H7 (cell line): ENCODE measurements at places on chromosomes 11 and 22.
A peak's percentile ranks its signal among the peaks of the same experiment; 100 is the strongest.

DNA sequence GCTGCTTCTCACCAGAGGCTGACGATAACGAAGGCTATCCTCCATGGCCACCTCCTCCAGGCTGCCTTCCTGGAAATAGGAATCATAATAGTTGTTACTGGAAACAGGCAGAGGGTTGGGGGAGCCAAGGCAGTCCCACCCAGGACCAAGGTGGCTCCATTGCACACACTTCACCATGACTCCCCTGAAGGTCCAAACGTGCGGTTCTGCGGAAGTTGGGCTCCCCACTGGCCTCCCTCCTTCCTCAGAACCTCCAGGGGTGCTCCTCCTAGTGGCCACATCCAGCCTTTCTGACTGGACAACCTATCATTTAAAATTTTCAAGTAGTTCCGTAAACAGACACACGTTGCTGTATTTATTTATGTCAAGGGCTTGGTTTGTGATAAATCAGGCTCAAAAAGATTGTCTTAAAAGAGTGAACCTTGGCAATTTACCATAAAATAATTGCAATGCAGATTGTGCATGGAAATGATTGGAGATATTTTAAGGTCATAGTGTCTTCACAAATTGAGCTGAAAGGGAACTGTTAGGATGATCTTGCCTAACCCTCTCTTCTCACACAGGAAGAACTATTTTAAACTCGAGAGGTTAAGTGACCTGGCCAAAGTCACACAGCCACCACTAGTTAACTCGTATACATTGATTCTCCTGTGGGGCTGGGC, 1.4 kb upstream of the TCN2 start:
- DNase-seq, result peak; percentile 68

- no peak for DNase-seq
Observed at GRCh38 chr11:66467034-66467659, 442 bp downstream of the PELI3 start.

- no peak for DNase-seq
Observed at GRCh38 chr11:31699066-31699465, 112.1 kb downstream of the PAX6 start.

DNA sequence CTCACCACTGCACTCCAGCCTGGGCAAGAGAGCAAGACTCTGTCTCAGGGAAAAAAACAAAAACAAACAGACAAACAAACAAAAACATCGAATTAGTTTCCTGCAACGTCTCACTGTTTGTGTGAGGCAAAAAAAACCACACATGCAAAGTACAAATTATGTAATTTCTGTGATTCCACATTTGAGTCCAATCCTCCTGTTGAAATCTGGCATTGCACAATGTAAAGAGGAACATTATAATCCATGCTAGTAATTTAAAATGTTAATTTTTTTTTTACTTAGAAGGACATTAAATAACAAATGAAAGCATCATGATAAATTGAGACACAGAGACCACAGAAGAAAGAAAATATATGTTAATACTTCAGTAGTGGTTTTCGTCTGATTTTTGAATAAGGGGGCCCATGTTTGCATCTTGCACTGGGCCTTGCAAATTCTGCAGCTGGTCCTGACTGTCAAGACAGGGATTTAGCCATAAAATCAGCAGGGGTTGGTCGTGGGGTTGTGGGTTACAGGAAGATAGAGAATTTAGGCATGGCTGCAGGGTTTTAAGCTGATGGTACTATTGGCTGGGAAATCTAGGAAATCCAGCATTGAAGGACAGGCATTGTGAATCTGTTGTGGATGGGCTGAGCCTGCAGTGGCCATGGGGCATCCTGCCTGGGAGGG, 102.6 kb upstream of the ALDH3B2 start:
- DNase-seq, result no peak

- no peak for DNase-seq
Observed at GRCh38 chr11:16099343-16099900, 256.9 kb downstream of the SOX6 start.

DNA sequence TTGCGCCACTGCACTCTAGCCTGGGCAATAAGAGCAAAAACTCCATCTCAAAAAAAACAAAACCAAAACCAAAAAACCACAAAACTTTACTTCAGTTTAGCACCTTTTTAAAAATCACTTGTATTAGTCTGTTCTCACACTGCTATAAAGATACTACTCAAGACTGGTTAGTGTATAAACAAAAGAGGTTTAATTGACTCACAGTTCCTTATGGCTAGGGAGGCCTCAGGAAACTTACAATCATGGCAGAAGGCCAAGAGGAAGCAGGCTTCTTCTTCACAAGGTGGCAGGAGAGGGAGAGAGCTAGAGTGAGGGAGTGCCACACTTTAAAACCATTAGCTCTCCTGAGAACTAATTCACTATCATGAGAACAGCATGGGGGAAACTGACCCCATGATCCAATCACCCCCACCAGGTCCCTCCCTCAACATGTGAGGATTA, 261.3 kb downstream of the TMEM135 start:
- no peak for DNase-seq

DNA sequence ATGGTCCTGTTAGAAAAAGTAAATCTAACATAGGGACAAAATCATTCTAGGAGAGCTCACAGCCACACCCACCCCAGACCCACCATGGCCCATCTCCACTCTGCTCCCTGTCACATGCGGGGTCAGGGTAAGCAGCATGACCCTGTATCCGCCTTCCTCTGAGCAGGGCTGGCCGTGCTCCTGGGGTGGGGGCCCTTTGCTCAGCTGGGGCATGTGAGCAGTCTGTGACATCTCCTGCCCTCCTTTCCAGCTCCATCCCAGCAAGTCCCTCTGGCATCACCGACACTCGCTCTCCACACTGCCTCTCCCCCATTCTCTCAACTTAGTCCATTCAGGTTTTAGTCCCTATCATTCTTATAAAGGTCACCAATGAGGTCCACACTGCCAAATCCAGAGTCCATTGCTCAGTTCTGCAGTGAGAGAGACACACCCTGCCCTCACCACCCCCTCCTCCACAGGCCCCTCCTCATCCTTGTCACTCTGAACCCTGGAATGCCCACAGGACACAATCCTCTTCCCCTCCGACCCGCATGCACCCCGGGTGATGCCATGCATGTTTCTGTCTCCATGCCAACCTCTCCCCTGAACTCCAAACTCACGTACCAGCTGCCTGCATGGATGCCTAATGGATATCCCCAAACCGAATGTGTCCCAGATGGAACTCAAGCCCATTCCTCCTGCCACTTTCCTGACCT, 65.1 kb upstream of the PITPNB start:
- DNase-seq, result no peak

DNA sequence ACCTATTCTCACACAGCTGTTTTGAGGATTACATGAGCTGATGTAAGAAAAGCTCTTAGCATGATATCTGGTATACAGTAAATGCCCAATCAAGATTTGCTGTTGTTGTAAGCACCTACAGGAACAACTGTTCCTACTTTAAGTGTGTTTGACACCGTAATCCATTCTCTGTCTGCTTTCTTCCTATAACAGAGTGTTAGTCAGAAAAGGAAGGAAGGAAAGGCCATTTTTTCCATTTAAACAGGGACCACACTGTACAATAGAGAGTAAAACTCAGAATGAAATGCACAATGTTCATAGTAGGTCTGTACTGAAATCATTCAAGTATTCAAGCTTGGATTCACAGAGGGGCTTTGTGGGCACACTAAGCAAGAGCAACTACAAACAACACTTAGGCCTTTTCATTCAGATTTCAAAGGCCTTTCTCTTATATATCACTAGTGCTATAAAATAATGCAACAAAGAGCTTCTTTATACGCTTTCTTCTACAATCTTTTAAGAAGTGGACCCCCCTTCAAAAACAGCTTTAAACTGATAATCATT, 21.5 kb downstream of the MTCH2 start:
- no peak for DNase-seq

DNA sequence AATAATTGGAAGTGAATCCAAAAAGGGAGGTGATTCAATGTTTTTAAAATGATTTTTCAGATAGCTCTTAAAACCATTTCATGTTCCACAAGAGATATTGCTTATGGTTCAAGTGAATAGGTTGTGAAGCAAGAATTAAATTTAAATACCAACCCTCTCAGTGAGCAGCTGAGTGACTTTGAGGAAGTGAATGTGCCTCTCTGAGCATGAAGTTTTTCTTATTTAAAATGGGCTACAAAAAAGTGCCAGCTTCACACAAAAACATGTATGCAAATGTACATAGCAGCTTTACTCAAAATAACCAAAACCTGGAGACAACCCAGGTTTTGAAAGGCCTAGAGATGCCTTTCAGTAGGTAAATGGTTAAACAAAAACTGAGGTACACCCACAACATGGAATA, 35.5 kb upstream of the GAB4 start:
- no peak for DNase-seq

DNA sequence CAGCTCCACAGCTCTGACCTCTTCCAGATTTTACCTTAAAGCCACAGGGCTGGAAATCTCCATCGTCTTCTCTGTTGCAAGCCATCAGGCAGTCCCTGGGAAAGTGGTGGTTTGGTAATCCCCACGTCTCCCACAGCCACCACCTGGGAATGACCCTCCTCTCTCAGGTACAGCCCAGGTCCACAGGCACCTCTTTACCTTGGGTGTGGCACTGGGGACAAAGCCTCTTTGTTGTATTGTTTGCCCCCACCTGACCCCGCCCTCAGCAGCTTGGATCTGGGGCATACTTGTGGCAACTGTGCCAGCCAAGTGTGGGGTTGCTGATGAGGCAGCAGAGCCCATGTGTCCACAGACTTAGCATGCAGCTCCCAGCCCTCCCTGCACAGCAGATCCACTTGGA, 77.6 kb downstream of the LRRC32 start:
- DNase-seq, result no peak

- DNase-seq, result no peak
Observed at GRCh38 chr22:41478891-41479521, 10.1 kb downstream of the ACO2 start.

DNA sequence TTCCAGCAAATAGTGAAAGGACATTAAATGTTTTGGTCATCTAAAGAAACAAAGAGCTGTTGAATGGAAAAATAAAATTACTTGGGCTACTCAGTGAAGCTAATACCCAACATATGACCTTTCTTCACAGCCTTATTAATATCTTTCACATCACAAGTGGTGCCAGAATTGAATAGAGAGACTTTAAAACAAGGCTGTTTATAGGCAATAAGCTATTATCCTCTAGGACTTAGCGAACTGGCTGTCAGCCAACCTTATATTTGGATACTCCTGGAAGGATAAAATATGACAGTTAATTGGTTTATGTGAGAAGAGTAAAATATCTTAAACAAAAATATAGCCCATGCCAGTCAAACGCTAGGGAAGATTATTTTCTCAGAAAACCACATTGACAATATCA, 225.5 kb upstream of the BLID start:
- no peak for DNase-seq

DNA sequence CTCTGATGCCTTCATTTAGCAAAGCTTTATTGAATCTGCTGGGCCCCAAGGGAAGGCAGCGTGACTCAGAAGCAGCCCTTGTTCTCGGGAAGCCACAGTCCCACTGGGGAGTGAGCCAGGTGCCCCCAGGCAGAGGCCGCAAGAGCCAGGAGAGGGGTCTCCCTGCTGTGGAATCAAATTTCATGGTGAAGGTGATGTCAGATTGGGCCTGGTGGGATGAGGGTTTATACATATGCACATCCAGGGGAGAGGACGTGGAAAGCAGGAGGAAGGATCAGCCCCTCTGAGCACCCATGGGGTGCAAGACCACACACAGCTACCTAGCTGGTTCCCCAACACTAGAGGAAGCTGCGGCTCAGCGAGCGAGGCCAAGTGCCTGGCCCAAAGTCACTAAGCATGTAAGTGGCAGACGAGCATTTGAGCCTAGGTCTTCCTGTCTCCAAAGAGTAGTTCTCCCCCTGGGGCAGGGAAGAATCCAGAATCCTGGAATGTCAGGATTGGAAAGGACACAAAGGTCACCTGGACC, 2.0 kb downstream of the SYNGR1 start:
- peak; percentile 72 for DNase-seq

- DNase-seq, result peak; percentile 53
Observed at GRCh38 chr11:3104961-3105790, 48.0 kb upstream of the CARS1 start.

- DNase-seq, result no peak
Observed at GRCh38 chr11:21769188-21769587, 423.7 kb upstream of the ANO5 start.

GRCh38 chr11:27084518-27084917, 43.9 kb downstream of the BBOX1 start:
- no peak for DNase-seq

- DNase-seq, result peak; percentile 77
Observed at GRCh38 chr11:132405728-132406127, 1035.3 kb downstream of the NTM start.

- no peak for DNase-seq
Observed at GRCh38 chr11:65454311-65454695, 31.7 kb downstream of the NEAT1 start.

DNA sequence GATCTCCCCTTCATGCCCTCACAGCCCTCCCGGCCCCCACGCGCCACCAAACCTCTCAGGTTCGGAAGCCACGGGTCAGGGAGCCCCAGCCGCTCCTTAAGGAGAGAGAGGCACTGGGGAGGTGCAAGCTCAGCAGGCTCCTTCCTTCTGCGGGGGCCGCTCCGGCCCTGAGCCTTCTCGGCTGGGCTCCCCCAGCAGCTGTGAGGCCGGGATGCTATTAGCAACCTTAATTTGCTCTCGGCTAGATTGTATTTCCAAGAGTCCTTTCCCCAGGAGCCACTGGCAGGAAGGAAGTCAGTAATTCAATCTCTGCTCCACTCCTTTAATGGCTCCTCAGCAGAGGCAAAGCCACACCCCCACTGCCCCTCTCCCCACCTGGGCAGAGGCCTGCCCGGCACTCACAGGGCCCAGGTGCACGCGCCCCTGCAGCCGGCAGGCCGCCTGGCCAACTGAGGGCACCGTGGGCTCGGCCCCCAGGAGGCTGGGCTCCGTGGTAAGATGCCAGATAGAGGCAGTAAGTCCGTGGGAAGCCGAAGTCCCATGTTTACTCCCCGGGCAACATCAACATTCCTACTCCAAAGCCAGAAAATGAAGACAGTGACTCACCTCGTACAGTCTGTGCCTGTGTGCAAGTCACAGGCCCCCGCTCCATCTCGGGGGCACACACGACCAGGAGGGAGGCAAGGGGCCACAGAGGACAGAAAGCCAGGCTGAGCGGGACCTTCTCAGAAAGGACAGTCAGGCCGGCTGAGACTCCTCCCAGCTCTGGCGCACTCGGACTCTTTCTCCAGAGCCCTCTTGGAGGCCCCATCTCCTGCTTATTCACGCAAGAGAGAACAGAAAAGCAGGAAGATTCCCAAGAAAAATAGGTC, 5.2 kb downstream of the IGSF9B start:
- DNase-seq, result peak; percentile 94

GRCh38 chr11:61392981-61393595, 701 bp downstream of the TMEM216 start:
- peak; percentile 70 for DNase-seq

DNA sequence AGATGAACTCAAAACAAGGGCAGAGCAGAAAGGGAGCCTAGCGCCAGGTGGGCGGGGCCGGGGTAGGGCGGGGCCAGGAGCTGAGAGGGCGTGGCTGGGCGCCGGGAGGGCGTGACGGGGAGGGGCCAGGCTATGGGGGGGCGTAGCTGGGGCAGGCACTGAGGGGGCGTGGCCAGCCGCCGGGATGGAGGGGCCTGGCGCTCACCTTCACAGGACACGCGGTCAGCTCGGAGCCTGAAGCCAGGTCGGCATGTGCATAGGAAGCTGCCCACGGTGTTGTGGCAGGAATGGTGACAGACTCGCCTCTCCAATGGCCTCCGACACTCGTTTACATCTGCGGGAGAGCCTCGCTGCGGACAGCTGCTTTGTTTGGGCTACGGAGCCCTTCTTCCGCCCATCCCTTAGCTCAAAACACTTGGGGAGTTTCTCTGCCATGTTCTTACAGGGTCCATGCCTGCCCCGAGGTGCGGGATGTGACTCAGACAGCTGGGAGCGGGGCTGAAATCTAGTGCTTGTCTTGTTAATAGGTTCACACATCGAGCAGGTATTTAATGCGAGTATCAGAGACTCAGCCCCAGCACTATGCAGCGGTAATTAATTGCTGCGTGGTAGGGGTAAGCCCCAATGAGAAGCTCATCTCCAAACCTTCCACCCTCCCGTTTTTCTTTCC, 13.4 kb downstream of the VWCE start:
- DNase-seq, result peak; percentile 99
